NB4 (cell line): ENCODE measurements at places on chromosomes 1 and 21.

DNA sequence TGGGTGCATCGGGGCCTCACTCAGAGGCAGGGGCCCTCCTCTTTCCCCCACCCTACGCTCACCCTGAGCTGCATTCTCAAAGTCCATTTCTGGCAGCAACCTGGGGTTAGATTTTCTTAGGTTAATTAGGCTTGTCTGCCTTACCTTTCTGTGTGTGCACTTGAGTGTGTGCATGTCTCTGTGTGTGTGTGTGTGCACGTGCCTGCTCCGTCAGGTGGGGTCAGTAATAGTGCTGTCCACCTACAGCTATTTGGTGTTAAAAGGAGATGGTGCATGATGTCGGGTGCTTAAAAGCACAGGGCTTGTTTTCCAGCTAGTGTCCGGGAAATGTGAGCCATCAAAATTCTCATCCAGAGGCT is 257.9 kb downstream of the CAMTA1 start:
- no peak for DNase-seq

DNA sequence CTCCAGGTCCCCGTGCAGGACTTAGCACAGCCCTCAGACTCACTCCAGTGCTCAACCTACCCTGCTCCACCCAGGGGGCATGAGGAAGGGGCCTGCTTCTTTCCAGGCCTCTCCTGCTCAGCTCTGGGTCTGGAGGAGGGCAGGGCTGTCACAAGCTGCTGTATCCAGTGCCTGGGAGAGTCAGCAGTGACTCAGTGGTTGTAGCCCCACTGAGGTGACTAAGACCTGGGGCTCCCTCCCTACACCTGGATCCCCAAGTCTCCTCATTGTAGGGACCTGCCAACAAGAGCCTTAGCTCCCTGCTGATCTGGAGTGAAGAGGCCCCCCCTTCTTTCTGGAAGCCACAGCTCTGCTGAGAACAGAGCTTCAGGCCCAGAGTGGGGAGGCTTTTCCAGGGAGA is 36.1 kb upstream of the FAM131C start:
- no peak for DNase-seq

GRCh38 chr1:94528826-94529225 is 12.7 kb downstream of the F3 start:
- DNase-seq: no peak

GRCh38 chr21:46217511-46218196 is 10.9 kb downstream of the LSS start:
- DNase-seq: no peak

DNA sequence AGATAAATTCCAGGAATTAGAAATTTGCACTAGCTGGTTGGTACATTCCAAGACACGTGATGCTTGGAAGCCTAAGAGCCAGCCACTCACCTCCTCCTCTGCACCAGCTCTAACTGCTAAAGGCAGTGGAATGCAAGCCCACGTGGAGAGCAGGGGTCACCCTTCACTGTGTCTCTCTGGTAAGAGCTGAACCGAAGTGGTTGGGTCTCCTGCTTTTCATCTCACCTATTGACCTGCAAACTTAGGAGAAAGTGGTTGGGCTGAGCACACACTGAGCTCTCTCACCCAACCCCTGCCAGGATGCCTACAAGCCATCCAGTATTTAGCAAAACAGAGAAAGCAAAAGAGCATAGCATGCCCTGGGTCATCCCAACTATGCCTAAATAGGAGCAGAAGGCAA is 19.3 kb downstream of the HAO2 start:
- DNase-seq: no peak

DNA sequence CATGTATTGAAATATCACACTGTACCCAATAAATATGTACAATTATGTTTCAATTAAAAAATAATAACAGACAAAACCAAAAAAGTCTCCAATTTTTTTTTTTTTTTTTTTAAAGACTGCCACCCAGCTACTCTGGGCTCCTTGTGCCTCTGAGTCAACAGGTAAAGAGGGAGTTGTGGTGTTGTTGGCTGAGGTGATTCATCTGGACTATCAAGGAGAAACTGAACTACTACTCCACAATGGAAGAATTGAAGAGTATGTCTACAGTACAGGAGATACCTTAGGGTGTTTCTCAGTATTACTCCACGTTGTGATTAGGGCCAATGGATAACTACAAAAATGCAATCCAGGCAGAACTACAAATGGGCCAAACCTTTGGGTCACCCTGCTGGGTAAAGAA is 67.9 kb downstream of the SCMH1 start:
- DNase-seq: no peak

GRCh38 chr1:156847591-156848460 is 11.1 kb downstream of the INSRR start:
- DNase-seq: no peak
